SJSA1 (cell line): ENCODE measurements at places on chromosomes 1 and 21. TPM values are rescaled to one million over a fixed set of nuclear protein-coding genes. Genes with fewer than 3 reads are reported as not detected.

GNAT2 gene
- 0.16 TPM in 1 of 2 replicates, not detected in the other for total RNA-seq

PTPN22 gene
- total RNA-seq = 0.72 and 1.5 TPM in 2 replicates

ECM1 gene
- total RNA-seq = 22.7 and 43.4 TPM in 2 replicates

NSUN4 gene
- 14.0 and 14.9 TPM in 2 replicates for total RNA-seq

S100A7A gene
- not detected in 2 replicates for total RNA-seq

MTF1 gene
- total RNA-seq = 1.7 and 2.6 TPM in 2 replicates

FMO4 gene
- total RNA-seq = 2.8 TPM in 1 of 2 replicates, not detected in the other

YIPF1 gene
- total RNA-seq = 21.7 and 28.4 TPM in 2 replicates

HHAT gene
- 2.9 and 10.0 TPM in 2 replicates for total RNA-seq

WNT4 gene
- not detected in 2 replicates for total RNA-seq

MYOM3 gene
- total RNA-seq = 0.03 TPM in 1 of 2 replicates, not detected in the other

PLA2G4A gene
- 0.39 TPM in 1 of 2 replicates, not detected in the other for total RNA-seq

ATP1A2 gene
- 1.2 TPM in 1 of 2 replicates, not detected in the other for total RNA-seq

KCNJ9 gene
- not detected in 2 replicates for total RNA-seq

MMP23B gene
- total RNA-seq = 0.79 and 4.6 TPM in 2 replicates

CNKSR1 gene
- 0.50 TPM in 1 of 2 replicates, not detected in the other for total RNA-seq

FAM110D gene
- not detected in 2 replicates for total RNA-seq

CFHR3 gene
- not detected in 2 replicates for total RNA-seq

SLC35F3 gene
- not detected in 2 replicates for total RNA-seq

EDN2 gene
- 3.0 and 6.7 TPM in 2 replicates for total RNA-seq

SLAMF9 gene
- not detected in 2 replicates for total RNA-seq

KCNQ4 gene
- 0.05 TPM in 1 of 2 replicates, not detected in the other for total RNA-seq

BCAN gene
- not detected in 2 replicates for total RNA-seq

SGIP1 gene
- total RNA-seq = 0.41 and 2.8 TPM in 2 replicates

C1orf56 gene
- 0.38 and 0.74 TPM in 2 replicates for total RNA-seq

C1orf87 gene
- total RNA-seq = not detected in 2 replicates

TMEM269 gene
- not detected in 2 replicates for total RNA-seq

OR6F1 gene
- total RNA-seq = not detected in 2 replicates

KRTAP13-2 gene
- not detected in 2 replicates for total RNA-seq

APCS gene
- total RNA-seq = not detected in 2 replicates
